ENCODE measurements at places on chromosomes 1 and 21. TPM values are rescaled to one million over a fixed set of nuclear protein-coding genes. Genes with fewer than 3 reads are reported as not detected.

NR1I3 gene
- polyA plus RNA-seq: not detected

RXFP4 gene
- not detected for polyA plus RNA-seq

AUNIP gene
- 2.8 TPM for polyA plus RNA-seq

KLHDC8A gene
- 11.4 TPM for polyA plus RNA-seq

RCSD1 gene
- polyA plus RNA-seq: 2.5 TPM
